ENCODE measurements at places on chromosomes 6 and 20. TPM values are rescaled to one million over a fixed set of nuclear protein-coding genes. Genes with fewer than 3 reads are reported as not detected.

The TFEB gene
- total RNA-seq: 38.9 TPM

The FOXQ1 gene
- total RNA-seq: 5.5 TPM

The FRK gene
- total RNA-seq: 3.5 TPM

The CST4 gene
- 0.89 TPM for total RNA-seq

The ATAT1 gene
- total RNA-seq: 3.8 TPM

The LY6G5C gene
- 0.83 TPM for total RNA-seq

DNA sequence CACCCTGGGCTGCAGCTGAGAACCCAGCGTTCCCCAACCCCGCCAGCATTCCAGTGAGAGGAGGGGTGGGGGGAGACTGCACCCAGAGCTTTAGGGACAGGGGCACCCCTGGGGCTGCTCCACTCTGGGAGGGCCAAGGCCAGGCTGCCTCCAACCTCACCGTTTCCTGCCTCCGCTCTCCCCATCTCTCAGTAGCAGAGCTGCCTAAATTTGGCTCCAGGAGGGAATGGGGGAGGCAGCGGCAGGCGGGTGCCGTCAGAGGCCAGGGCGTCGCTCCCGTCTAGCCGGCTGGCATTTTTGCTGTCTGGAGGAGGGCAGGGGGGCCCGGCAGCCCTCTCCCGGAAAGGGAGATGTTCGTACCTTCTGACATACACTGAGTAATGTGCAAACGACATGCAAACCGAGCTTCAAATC is 46.6 kb downstream of the NOL4L start:
- no peak for DNase-seq
- no peaks in the 10 kb centered on the region for H3K27me3 ChIP-seq
- no peaks in the 10 kb centered on the region for H3K36me3 ChIP-seq
- H3K27ac ChIP-seq: no peak overlapping the region
- H3K4me3 ChIP-seq: no peak overlapping the region
